ENCODE measurements at places on chromosomes 12 and 14.

- no peak for DNase-seq
These were observed 3.5 kb downstream of the RDH12 start for GRCh38 chr14:67705211-67705610.

DNA sequence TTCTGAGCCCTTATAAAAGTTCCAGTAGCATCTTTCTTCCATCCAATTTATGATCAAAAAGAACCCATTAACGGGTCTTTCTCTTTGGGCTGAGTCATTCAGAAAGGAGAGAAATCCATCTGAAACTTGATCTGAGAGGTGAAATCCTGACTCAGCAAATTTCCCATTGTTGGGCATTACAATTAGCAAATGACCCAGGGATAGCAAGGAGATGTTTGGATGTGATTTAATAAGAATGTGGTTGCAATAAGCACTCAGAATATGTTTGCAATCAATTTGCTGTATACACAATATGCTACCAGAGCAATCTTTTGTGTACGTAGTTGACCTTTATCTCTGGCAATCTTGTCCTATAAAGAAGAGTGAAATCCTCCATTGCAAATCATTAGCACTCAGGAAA is 122.7 kb downstream of the CCDC60 start:
- no peak for DNase-seq

DNA sequence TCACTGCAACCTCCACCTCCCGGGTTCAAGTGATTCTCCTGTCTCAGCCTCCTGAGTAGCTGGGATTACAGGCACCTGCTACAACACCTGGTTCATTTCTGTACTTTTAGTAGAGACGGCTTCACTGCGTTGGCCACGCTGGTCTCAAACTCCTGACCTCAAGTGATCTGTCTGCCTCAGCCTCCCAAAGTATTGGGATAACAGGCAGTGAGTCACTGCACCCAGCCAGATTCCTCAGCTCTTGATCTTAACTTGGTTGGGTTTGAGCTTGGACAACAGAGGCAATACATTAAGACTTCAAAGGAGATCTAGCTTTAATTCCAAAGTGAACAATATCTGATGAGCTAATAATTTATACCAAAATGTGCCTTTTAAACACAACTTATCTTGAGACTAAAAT is 5.6 kb downstream of the DAZAP2 start:
- DNase-seq = no peak

- DNase-seq = no peak
These were observed 190.9 kb downstream of the BTG1 start for GRCh38 chr12:91954747-91955146.

- DNase-seq = no peak
These were observed 304.7 kb downstream of the RMST start for GRCh38 chr12:97767347-97767746.

DNA sequence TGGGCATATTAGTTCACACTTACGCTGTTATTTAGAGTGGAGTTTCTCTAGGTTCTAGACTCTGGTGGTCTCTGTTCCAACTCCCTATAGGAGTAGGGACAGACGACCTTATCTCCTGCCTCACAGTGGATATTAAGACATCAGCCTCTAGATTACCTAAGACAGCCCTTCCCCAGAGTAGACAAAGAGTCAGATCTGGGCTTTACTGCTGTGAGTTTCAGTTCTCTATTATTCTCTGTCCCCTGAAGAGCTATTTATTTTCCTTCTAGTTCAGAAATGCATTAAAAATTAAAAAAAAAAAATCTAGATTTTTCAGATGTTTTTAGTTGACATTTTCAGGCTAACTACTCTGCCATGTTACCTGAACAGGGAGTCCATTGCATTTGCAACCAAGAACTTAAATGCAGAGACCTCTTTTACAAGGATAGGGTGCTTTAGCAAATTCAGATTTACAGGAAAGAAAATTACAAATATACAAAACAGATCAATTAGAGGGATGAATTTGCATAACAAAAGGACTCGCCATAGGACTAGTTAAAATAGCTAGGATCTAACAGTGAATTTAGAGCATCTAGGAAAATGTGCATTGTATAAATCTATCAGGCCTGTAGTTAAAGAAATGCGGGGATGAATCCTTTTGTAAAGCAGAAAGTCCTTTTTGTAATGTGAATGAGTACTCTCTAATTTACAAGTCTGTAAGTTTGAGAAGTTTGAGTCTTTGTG is 381.4 kb downstream of the APAF1 start:
- DNase-seq = no peak

DNA sequence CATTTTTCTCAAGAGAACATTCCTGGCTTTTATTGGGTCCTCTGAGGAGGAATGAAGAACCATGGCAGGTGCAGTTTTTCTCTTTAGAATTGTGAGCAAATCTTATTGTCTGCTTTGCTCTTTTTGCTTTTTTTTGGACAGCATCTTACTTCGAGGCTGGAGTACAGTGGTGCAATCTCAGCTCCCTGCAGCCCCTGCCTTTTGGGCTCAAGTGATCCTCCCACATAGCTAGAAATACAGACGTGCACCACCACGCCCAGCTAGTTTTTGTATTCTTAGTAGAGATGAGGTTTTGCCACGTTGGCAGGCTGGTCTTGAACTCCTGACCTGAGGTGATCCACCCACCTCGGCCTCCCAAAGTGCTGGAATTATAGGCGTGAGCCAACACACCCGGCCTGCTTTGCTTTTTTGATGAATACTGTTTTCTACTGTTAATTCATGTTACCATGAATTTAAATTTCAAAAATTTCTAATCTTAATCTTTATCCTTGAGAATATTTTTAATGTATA is 71.5 kb downstream of the POLR3B start:
- DNase-seq = no peak

DNA sequence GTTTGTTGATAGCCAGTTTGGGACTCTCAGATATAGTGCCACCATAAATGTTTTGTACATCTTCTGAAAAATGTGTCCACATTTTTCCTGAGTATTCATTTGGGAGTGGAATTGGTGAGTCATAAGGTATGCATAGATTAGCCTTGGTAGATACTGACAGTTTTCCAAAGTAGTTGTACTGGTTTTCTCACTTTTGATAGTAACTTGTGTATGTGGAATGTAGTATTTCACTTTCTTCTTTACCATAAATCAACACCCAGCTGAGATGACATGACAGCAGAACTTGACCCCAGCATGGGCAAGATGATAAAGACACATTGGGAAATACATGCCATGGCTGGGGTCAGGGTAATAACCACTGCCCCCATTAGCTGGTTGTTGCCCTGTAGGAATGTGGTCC is 5.4 kb downstream of the FBXW8 start:
- DNase-seq = no peak

GRCh38 chr12:7650091-7650490 is 15.6 kb downstream of the APOBEC1 start:
- DNase-seq = no peak

DNA sequence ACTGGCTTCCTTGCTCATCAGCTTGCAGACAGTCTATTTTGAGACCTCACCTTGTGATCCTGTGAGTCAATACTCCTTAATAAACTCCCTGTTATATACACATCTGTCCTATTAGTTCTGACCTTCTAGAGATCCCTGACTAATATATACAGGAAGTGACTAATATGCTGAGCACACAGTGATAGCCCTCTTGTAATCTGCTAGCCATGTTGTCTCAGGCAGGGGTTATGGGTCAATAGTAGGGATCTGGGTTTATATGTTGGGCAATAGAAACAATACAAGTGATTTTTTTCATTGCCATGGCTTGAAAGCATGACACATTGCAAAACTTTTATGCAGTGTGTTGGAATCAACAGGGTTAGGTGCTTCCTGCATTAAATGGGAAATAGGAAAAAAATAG is 562.2 kb downstream of the GALC start:
- DNase-seq = peak; percentile 10

GRCh38 chr12:88371416-88372183 is 208.7 kb downstream of the KITLG start:
- DNase-seq = peak; percentile 72

DNA sequence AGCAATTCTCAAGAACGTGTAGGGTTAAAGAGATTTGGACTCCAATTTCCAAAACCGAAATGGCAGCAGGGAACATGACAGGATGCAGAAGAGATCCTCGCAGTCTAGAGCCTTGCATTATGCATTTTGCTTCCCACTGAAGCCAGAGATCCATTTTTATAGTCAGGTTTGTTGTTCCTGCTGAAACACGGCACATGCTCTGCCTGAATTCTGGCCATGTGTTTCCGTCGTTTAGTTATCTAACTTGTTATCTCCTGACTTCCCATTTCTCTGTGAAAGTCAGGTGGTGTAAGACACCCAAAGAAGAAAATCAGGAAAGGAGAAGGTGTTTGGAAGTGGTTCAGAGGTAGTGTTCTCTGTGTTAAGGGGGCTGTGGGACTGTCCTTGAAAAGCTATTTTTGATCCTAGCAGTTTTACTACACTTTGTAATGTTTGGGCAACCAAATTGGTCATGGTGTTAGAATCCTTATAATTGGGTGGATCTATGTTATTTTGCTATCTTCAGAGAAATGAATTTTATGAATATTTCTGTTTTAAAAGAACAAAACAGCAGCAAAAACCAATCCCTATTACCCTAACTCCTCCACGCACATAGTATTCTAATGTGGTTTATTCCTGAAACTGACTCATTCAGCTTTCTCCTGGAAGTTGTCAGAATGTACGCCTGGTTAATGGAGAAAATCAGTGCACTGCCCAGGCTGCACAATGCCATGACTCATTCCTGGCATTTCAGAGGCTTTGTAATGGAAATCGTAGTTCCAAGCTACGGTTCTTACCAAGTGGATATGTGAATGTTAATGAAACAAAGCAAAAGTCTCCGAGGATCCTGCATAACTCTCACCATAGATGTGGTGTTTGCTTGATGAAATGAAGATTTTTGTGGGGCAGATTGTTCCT is 110.1 kb downstream of the SAMD4A start:
- DNase-seq = peak; percentile 89

DNA sequence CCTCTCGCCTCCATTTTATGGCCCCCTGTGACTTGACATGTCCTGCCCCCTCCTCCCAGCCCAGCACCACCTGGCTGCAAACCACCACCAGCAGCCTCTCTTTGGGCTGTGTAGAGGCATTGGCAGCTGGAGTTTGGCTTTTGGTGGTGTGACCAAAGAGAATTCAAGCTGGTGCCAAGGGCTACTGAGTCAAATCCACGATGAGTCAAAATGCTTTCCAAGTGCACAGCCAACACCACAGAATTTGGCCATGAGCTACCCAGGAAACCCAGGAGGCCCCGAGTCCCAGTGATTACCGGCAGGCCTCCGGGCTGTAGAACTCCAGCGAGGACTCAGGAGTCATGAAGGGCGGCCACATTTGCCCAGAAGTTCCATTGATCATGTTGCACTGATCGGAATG is 53.8 kb downstream of the SCARB1 start:
- no peak for DNase-seq

- DNase-seq = peak; percentile 73
These were observed 11.0 kb downstream of the GPR135 start for GRCh38 chr14:59454139-59454538.

GRCh38 chr14:62301911-62302310 is 539.7 kb downstream of the SNAPC1 start:
- DNase-seq = peak; percentile 10

- no peak for DNase-seq
These were observed 46.0 kb upstream of the PLEKHG6 start for GRCh38 chr12:6264402-6265037.

DNA sequence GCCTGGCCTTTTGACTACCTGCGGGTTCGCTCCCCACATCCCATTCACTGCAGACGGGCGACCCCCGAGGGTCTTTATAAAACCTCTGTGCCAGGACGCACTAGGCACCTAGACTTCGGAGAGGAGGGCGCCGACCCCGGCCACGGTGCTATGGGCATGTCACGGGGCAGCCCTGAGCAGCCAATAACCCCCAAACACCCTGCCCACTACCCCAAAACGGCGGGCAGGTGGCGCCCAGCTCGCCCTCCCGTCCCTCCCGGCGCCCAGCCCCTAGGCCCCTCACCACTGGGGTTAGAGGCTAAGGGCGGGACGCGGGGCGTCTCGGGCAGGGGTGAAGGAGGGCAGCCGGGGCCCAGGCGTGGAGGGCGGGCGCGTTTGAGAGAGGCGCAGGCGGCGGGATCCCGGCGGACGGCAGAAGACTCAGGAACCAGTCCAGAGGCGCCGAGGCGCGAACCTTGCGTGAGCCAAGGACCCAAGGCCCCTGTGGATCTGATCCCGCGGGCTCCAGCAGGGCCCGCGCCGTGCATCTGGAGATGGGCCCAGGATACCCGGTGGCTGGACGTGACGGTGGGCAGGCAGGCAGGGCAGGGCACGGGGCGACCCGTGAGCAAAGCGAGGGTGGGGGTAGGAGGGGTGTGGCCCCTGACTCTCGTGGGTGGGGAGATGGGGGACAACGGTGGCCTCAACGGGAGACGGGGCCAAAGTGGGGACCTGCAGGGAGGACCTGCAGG is 11.1 kb downstream of the KRT85 start:
- no peak for DNase-seq

- peak; percentile 21 for DNase-seq
These were observed 32.8 kb upstream of the CMKLR1 start for GRCh38 chr12:108371801-108372344.

DNA sequence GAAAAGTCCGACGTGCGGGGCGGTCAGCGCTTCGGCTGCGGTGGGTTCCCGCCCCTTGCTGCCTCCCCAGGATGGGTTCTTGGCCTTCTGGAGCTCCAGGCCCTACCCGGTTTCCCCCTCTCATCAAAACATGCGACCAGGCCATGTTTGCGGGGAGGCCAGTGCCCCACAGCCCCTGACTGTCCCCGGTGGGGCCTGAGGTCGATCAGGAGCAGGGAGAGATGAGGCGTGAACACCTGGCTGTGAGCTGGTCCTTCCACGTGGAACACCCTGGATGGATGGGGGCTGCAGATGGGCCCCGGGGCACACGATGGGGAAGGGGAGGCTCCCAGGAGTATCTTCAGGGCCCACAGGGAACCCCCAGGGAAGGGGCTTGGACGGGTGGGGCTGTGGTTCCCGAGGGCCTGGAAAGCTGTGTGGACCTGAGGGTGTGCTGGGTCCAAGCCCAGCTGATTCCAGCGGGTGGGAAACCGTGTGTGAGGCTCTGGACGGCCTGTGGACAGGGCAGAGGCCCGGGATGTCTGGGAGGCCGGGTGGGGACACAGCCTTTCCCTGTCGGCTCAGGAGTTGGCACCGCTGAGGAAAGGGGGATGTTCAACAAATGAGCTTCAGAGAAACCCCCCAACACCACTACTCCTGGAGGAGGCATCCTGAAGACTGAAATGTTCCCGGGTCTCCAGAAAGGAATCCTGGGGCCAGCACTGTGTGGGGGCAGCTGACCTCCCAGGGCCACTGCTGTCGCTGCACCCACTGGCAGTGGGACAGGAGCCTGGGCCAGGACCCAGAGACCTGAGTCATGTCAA is 187.0 kb upstream of the C14orf180 start:
- DNase-seq = no peak

DNA sequence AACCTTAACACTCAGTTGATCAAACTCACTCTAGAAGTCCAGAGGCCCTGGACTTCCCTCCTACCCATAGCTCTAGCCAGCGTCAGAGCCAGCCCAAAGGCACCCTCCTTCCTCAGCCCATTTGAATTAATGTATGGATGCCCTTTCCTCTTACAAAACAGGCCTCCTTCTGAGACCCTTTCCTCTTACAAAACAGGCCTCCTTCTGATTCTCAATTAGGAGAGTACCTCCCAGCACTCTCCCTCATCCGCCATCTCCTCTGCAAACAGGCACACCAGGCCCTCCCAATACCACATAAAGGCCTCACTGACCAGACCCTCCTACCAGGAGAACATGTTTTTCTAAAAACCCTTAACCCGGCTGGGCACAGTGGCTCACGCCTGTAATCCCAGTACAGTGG is 65.7 kb downstream of the MOK start:
- no peak for DNase-seq

All from fibroblast of the conjunctiva (primary cell).